Activated CD8-positive, alpha-beta T cell treated with anti-CD3 and anti-CD28 coated beads for 36 hours (primary cell): ENCODE measurements at places on chromosomes 7 and 10.

DNA sequence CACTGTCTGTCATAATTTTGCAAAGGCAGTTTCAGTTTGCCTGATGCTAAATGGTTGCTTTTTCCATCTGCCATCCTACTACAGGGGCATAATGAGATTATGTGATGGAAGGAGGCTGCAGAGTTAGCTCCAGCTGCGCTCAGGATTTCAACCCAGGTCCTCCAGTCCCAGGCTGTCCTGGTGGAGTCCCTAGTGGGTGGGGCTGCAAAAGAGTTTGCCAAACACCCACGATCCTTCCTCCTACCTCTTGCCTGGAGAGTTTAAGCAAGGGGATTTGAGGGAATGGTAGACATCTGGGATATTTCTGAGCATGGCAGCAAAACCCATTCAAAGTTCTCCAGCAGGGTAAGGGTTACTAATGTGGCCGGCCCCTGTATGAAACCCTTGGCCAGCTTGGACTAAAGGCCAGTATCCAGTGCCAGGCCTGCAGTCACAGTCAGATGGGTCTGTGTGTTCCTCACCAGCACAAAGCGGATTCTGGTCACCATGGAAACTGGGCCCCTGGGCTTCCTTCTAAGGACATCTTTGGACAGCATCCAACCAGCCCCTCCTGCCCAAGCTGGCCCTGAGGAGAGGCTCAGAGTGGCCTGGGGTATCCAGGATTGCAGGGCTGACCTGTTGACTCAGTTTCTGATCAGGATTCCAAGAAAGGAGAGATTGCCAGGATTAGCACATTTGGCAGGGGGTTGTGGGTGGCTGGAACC lies 42.7 kb upstream of the CHST3 start:
- no peak for DNase-seq

GRCh38 chr10:97154162-97154561 lies 31.6 kb downstream of the SLIT1 start:
- no peak for DNase-seq

DNA sequence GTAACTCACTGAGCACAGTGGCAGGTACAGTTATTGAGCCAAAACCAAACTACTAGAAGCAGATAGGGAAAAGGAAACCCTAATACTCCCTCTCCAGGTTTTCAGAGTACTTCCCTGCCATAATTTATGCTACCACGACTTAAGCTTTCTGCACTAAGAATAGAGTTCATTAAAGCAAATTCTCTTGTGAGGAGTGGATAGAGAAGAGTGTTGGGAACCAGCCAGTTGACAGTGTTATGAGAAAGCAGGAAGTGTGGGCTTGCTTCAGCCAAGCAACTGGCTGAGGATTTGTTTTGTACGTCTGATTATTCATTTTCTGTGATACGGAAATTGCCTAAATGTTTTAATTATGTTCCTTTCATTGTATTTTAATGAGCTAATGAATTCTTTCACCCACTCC lies 280.5 kb downstream of the KIF20B start:
- DNase-seq, result no peak

- DNase-seq, result peak; percentile 10
Observed at GRCh38 chr7:31192986-31193385, 140.9 kb downstream of the ADCYAP1R1 start.

DNA sequence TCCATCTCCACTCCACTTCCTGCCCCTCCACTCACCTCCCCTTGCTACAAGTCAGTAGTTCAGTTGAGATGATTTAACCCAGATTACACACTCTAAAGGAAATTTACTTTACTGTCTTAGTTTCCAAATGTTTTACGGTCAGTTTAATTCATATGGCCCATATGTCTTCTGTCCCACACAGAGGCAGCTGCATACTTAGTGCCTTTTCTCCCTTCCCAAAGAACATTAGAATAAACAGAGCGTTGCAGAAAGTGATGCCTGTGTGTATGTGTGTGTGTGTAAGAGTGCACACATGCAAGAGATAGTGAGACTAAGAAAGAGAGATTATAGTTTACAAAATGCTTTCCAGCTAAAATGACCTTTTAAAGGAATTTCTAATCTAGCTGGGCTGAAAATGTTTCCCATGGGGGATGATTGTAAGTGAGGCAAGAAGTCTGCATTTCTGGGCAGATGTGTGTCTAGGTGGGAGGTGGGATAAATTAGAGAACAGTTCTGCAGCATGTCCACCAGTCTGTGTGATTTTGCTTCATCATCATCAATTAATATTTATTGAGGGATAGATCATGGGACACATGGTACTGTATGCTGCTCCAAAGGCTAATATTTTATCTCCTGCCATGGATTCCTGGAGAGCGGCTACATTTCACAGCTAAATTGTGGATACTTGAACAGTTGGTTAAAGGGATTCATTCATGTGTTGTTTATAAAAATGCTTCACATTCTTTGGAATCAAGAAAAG lies 81.5 kb downstream of the NXPH1 start:
- no peak for DNase-seq

DNA sequence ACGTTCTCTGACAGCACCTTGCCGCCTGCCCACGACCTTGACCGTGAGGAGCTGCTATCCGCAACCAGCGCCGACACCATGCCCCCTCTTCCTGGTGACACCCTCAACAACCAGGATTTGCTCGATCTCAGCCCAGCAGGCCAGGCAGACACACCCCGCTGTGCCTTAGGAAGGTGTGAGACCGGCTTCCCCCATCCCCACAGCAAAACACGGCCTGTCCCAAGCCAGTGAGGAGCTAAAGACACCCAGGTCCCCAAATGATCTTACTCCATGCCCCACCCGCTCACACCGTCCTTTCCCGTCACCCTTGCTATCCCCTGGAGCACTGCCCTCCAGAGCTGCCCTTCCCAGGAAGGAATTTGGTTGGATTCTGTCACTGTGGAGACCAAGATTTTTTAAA lies 21.3 kb upstream of the TTYH3 start:
- no peak for DNase-seq

DNA sequence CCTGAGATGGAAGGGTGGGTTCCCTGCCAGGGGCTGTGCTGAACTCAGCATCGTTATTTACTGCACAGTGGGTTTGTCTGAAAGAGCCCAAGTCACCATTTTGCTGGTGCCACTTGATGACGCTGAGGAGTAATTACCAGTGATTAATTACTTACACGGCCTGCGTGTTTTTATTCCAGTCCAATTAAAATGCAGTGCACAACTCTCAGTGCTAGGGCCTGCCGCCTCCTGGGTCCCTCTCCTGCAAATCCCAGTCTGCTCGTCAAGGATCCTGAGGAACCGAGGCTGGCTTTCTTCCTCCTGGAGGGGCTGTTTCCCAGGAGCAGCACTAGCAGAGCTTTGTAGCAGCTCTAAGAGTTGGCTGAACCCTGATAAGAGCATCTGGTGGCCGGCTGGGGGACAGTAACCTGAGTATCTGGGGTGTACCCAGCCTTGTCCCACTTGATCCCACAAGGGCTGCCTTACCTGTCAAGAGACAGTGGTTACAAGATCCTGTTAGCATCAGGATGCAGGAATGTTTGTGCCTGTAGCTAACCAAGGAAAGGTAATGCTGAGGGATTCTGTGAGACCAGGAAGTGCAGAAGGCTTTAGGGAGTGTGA lies 45.1 kb upstream of the LRRC4 start:
- no peak for DNase-seq

GRCh38 chr10:125118011-125118611 lies 42.3 kb downstream of the CTBP2 start:
- DNase-seq, result no peak

DNA sequence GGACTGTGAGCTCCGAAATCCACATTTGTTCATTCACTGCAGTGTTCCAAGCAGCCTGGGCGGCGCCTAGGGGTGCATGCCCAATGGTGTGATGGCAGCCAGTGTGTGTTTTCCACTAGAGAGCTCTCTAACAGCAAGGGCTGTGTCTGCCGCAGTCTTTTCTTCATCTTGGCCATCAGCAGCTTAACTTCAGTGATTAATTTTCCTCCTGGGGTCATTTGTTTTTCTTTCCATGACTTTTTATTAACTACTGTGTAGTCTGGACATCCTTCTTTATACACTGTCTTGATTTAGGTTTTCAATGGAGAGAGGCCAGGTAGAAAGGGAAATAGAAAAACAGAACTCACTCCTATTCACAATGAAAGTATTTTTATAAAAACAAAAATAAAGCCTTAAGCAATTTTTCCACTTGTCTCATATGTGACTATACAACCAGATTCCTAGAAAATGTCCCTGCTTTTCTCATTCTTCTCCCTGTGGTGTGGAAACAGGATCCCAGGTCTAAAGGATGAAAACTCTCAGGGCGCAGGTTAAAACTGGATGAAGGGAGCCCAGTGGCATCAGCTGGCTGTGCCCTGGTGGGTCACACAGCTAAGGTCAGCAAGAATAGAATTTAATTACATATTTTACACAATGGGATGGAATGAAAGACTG lies 176.8 kb downstream of the PKD1L1 start:
- DNase-seq, result no peak

DNA sequence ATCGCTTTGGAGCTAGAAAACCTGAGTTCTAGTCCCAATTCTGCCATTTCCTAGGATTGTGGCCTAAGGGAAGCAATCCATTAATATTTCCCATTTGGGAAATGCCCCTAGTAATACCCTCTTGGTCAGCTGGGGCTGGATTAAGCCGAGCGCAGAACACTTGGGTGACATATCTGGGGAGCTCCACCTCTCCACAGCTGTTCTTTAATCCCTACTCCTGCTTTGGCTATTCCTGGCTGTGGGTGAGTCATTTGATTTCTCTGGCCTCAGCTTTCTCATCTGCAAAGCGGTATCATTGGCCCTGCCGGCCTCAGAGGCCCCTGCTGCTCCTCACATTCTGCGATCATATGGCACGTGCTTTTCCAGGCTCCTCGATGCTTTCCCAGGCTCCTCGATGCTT lies 108.3 kb downstream of the BUB3 start:
- no peak for DNase-seq

- no peak for DNase-seq
Observed at GRCh38 chr7:756231-756927, 29.3 kb upstream of the PRKAR1B start.

GRCh38 chr10:27660268-27660667 lies 85.4 kb downstream of the MKX start:
- no peak for DNase-seq

GRCh38 chr7:133310232-133310862 lies 57.5 kb downstream of the EXOC4 start:
- DNase-seq, result no peak

DNA sequence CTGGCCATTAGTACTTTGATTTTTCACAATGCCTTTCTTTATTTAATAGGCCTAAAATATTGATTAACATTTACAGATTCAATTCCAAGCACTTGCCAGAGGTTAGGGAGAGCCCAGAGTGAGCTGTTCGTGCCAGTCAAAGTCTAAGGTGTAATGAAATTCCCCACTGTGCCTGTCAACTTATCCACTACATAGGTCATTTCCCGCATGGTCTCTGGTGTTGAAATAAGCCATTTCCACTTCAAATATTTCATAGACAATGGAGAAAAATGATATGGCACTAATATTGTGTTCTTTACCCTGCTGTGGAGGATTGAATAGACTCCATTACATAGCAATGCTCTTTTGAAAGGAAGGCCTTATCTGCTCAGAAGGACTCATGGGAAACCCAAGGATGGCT lies 978.1 kb upstream of the CELF2 start:
- DNase-seq, result no peak

- DNase-seq, result peak; percentile 60
Observed at GRCh38 chr7:116145245-116145852, 65.0 kb upstream of the TES start.

DNA sequence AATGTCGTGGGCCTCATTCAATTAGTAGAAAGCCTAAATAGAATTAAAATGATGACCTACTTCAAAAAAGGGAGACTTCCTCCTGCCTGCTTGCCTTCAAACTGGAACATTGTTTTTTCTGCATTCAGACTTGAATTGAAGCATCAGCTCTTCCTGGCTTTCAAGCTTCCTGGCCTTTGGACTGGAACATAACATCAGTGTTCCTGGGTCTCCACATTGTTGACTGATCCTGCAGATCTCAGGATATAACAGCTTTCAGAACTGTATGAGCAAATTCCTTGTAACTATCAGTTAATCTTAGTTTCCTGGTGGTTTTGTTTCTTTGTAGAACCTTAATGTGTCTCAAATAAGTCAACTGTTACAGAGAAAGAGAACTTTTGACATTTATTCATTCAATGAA lies 18.6 kb downstream of the MAGI2 start:
- DNase-seq, result no peak

GRCh38 chr7:125670926-125671572 lies 741.4 kb upstream of the POT1 start:
- DNase-seq, result no peak

GRCh38 chr7:112938863-112939573 lies 147.6 kb downstream of the GPR85 start:
- peak; percentile 73 for DNase-seq

GRCh38 chr7:28183627-28184026 lies 3.0 kb upstream of the JAZF1 start:
- no peak for DNase-seq

DNA sequence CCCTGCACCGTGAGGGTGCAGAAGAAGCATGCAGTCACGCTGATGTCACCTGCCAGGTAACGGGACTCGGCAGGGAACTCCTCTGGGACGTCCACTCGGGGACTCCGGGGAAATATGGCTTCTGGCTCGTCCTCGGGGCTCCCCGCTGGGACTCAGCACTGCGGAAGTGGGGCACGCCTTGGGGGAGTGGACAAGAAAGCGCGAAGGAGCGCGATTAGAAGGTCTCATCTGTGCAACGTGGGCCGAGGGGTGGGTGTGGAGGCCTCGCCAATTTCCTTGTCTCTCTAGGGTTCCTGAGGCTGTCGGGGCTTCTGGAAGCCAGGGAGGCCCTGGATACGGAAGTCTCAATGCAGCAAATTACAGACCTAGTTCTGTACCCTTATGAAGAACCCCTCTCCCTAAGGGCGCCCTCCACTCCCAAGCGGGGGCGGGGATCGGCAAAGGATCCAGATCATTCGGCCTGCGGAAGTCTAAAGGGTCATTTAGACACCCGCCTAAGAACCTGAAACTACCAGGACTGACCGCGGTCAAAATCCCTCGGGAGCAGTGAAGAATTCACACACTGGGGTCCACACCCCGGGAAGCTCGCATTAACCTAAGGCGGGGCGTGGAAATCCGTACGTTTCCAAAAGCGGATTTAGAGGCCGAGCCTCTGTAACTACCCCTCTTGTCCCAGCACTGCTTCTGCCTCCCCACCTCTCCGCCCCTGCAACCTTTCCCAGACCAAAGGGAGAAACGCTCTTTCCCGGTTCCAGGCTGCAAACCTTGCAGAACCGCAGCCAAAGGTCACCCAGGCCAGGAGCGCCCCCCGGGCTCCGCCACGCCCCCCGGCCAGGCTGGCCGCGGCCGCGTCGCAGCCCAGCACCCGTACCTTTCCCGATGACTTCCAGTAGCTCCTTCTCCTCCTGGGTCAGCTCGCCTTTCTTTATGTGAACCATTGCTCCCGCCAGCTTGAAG lies 640 bp downstream of the ANKMY2 start:
- peak; percentile 72 for DNase-seq
